T-helper 2 cell treated with Interferon-gamma antibody and Interleukin-4, amounts not matched to agents 100 ng/mL and 5 ng/mL, for 36 hours (primary cell): ENCODE measurements at places on chromosomes 2 and 18. TPM values are rescaled to one million over a fixed set of nuclear protein-coding genes. Genes with fewer than 3 reads are reported as not detected.

REG1A gene
- total RNA-seq, result not detected in 2 replicates

PSME4 gene
- 57.0 and 58.7 TPM in 2 replicates for total RNA-seq

DLX1 gene
- not detected in 2 replicates for total RNA-seq

PTPRN gene
- total RNA-seq, result not detected in 2 replicates

FAM110C gene
- 3.2 and 3.3 TPM in 2 replicates for total RNA-seq

CKAP2L gene
- 43.2 and 49.6 TPM in 2 replicates for total RNA-seq

MAL gene
- 184 and 187 TPM in 2 replicates for total RNA-seq

KIF5C gene
- 12.5 and 12.8 TPM in 2 replicates for total RNA-seq

SIX3 gene
- 0.14 and 0.18 TPM in 2 replicates for total RNA-seq

IL1RN gene
- 0.70 TPM in 2 replicates for total RNA-seq

C2orf66 gene
- total RNA-seq, result 0.20 and 0.41 TPM in 2 replicates

IL18RAP gene
- total RNA-seq, result 3.4 and 4.2 TPM in 2 replicates

ATP6V1B1 gene
- not detected in 2 replicates for total RNA-seq

CXCR4 gene
- 94.2 and 97.6 TPM in 2 replicates for total RNA-seq

ATP6V1C2 gene
- not detected in 2 replicates for total RNA-seq

ABCG5 gene
- total RNA-seq, result not detected in 2 replicates

C2orf72 gene
- total RNA-seq, result 0.07 TPM in 1 of 2 replicates, not detected in the other

RIT2 gene
- not detected in 2 replicates for total RNA-seq

RTP5 gene
- 0.07 and 0.09 TPM in 2 replicates for total RNA-seq

MYL12B gene
- total RNA-seq, result 314 and 331 TPM in 2 replicates

MBP gene
- total RNA-seq, result 89.5 and 96.0 TPM in 2 replicates

CRYBA2 gene
- not detected in 2 replicates for total RNA-seq

UGT1A8 gene
- total RNA-seq, result not detected in 2 replicates

PLEK gene
- 0.86 and 1.1 TPM in 2 replicates for total RNA-seq

GPR35 gene
- total RNA-seq, result 14.9 and 16.3 TPM in 2 replicates

NEU2 gene
- total RNA-seq, result not detected in 2 replicates

SERPINB3 gene
- total RNA-seq, result not detected in 2 replicates

IL1B gene
- total RNA-seq, result not detected in 2 replicates

CHST9 gene
- not detected in 2 replicates for total RNA-seq

WNT6 gene
- total RNA-seq, result 0.11 TPM in 1 of 2 replicates, not detected in the other

MAIP1 gene
- total RNA-seq, result 18.7 and 22.3 TPM in 2 replicates

PER2 gene
- 17.6 and 19.4 TPM in 2 replicates for total RNA-seq

FOXD4L1 gene
- total RNA-seq, result 0.34 and 0.50 TPM in 2 replicates

ATOH8 gene
- total RNA-seq, result 0.18 and 0.20 TPM in 2 replicates

ANXA4 gene
- 94.6 and 96.7 TPM in 2 replicates for total RNA-seq

TMEM37 gene
- total RNA-seq, result not detected in 2 replicates

ARHGAP25 gene
- 82.8 and 89.1 TPM in 2 replicates for total RNA-seq

CRYGD gene
- total RNA-seq, result not detected in 2 replicates

NTSR2 gene
- not detected in 2 replicates for total RNA-seq

LAMA1 gene
- total RNA-seq, result not detected in 2 replicates

SFTPB gene
- total RNA-seq, result not detected in 2 replicates

CREG2 gene
- total RNA-seq, result 0.14 and 0.45 TPM in 2 replicates

PMAIP1 gene
- 23.6 and 24.1 TPM in 2 replicates for total RNA-seq

UCN gene
- 1.5 and 2.0 TPM in 2 replicates for total RNA-seq

DYTN gene
- not detected in 2 replicates for total RNA-seq

IKZF2 gene
- 8.3 and 8.7 TPM in 2 replicates for total RNA-seq

TXNDC2 gene
- not detected in 2 replicates for total RNA-seq

ICOS gene
- 38.9 and 40.9 TPM in 2 replicates for total RNA-seq

SCYGR6 gene
- total RNA-seq, result not detected in 2 replicates

RESP18 gene
- total RNA-seq, result not detected in 2 replicates

SPP2 gene
- not detected in 2 replicates for total RNA-seq
